ENCODE measurements at places on chromosomes 4 and X.

DNA sequence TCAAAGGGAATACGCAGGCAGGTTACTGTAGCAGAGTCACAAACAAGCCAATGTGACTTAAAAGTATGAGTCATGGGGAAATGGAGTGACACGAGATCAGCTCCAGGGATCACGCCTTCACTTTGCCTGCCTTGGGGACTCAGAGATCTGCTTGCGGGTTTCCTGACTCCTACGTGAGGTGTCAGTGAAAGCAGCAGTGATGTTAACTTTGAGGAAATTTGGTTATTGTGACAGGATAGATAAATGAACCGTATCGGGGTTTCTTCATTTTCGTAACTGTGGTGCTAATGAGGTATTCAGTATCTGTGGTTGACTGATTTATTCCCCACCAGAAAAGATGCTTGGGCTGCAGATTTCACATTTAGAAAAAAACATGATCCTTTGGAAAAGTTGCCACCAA is 383.3 kb upstream of the ZFP42 start:
- DNase-seq = peak; percentile 72

DNA sequence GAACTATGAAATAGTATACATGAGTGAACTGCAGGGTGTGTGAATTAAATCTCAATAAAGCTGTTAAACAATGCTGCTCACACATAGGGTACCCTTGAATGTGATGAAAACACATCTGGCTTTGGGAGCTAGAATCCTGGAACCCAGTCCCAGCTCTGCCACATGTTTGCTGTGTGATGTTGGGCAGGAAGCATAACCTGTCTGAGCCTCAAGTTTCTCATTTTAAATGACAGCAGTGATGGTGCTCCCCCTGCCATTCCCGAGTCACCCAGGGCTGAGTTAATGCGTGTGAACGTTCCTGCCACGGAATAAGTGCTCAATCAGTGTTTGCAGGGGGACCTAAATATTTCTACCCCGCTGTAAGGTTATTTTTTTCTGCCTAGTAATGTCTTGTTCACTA is 10.9 kb downstream of the EVC start:
- no peak for DNase-seq

DNA sequence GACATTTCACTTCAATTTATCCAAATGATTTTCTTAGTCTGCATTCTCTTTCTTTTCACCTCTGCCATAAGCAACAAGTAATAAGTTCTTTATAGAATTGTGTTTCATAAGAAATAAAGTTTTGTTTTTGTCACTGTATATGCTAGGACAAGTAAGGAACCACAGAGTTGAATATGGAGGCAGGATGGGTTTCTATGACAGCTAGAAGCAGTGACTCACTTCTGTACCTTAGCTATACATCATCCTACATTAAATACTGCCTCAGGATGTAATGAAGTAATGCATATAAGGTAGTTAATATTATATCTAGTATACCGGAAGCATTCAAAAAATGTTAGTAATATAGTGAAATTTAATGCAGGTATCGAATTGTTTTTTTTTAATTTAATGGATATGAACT is 128.0 kb downstream of the PPA2 start:
- DNase-seq = no peak

DNA sequence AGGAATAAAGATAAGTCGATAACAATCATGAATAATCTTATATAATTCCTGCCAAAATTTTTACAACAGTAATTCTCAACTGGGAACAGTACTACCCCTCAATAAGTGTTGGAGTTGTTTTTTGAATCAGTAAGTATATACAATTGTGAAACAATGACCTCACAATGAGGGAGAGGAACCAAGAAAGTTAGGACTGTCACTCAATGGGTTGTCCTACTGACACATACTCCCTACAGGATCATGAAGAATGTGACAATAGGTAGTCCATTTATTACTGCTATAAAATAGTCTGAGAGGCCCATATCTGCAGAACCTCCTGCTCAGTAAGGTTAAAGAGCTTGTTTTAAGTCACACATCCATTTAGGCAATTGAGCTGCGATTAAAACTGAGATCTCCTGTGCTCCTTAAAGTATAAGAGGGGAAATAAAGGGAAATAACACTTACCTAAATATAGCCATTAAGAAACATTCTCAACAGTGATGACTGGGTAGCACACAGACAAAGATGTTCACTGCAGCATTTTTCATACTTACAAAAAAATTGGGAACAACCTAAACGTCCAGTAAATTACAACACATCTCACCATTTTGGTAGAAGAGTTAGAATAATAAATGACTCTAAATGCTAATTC is 26.2 kb downstream of the FBXW7 start:
- DNase-seq = no peak

Data from head of caudate nucleus (tissue), 42 donors.